ENCODE measurements at places on chromosomes 5 and 9. TPM values are rescaled to one million over a fixed set of nuclear protein-coding genes. Genes with fewer than 3 reads are reported as not detected.

GGTA1 gene
- total RNA-seq, result not detected

- no peak for DNase-seq
Measured at GRCh38 chr5:59115345-59115744, 532.5 kb downstream of the RAB3C start.

GRCh38 chr5:64018966-64019365 lies 56.7 kb upstream of the HTR1A start:
- no peak for DNase-seq

DNA sequence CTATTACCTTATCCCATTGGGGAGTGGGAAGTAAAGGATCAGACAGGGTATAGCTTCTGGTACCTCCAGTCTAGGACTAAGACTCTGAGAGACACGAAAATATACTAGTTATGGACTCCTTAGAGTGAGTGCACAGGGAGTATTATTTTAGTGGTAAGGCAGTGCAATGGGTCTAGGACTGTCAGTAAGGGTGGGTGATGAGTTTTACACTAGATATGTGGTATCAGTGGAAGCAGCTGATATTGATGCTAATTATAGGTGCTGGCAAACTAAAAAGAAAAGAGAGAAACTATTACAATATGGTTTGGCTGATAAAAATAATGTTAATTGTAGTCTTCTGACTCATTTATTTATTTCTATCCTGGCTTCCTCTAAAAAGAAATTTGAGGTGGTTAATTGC lies 118.6 kb downstream of the UNC13B start:
- DNase-seq, result no peak

DNA sequence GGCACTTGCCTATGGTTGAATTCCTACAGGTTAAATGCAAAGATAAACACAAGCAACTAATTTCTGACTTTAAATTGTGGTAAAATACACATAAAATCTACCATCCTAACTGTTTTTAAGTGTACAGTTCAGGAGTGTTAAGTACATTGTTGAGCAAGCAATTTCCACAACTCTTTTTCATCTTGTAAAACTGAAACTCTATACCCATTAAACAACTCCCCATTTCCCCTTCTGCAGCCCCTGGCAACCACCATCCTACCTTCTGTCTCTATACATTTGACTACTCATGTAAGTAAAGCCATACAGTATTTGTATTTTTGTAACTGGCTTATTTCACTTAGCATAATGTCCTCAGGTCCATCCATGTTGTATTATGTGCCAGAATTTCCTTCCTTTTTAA lies 38.5 kb upstream of the STX17 start:
- no peak for DNase-seq

DNA sequence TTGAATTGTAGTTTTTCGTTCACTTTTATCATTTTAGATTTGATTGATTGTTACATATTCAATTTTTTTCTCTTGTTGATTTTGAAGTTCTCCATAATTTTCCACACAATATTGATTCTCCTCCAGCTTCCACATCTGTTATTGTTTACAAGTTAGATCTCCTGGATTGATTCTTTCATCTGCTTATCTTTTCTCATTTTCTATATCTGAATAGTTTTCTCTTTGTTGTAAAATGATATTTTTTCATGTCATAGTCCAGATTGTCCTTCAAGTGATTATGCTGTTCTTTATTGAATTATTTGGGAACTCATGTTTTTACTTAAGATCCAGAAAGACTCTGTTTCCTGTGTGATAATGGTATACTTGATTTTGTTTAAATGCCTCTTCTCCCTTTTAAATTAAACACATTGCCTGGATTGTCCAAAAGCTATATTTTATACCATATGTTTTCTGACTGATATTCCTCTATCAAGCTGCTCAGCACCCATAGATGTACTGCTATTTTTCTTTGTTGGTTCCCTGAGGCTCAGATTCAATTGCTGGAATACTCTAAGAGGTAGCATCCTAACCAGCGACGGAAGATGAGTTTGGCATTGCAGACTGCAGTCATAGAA lies 206.6 kb upstream of the PRR16 start:
- no peak for DNase-seq
